Head of caudate nucleus (tissue), 42 donors: ENCODE measurements at places on chromosomes 1 and 21.

DNA sequence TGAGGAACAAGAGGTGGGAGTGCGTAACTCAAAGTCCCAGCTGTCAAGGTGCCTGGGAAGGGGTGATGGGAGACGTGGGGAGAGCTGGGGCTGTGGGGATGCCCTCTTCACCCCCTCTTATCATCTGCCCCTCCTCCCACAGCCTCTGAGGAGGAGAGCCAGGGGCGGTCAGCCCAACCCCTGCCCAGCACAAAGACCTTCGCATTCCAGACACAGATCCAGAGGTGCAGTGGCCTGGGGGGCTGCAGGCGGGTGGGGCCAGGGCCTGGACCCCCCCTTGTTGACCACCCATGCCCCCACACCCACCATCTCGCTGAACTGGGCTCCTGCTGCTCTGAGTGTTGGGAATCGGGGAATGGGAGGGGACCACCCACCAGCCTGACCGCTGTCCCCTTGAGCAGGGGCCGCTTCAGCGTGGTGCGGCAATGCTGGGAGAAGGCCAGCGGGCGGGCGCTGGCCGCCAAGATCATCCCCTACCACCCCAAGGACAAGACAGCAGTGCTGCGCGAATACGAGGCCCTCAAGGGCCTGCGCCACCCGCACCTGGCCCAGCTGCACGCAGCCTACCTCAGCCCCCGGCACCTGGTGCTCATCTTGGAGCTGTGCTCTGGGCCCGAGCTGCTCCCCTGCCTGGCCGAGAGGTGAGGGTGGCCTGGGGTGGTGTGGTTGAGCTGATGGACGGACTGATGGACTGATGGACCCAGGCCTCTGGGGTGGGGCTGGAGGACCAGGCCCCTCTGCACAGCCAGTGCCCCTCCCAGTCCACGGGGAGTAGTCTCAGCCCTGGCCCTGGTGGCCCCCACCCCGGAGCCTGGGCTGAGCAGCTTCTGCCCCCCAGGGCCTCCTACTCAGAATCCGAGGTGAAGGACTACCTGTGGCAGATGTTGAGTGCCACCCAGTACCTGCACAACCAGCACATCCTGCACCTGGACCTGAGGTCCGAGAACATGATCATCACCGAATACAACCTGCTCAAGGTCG, 29.7 kb downstream of the TRIM11 start:
- DNase-seq: no peak

DNA sequence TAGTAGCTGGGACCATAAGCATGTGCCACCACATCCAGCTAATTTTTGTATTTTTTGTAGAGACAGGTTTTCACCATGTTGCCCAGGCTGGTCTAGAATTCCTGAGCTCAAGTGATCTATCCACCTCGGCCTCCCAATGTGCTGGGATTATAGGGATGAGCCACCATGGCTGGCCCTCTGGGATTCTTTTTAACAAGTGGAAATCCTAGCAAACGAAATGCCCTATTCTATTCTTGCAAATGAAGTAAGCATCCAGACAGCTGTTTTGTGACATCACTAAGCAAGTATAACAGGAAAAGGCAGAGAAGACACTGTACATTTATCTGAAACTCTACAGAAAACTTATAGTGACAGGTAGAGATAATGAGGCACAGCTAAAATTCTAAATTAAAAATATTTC, 86.4 kb downstream of the DDAH1 start:
- DNase-seq: no peak

DNA sequence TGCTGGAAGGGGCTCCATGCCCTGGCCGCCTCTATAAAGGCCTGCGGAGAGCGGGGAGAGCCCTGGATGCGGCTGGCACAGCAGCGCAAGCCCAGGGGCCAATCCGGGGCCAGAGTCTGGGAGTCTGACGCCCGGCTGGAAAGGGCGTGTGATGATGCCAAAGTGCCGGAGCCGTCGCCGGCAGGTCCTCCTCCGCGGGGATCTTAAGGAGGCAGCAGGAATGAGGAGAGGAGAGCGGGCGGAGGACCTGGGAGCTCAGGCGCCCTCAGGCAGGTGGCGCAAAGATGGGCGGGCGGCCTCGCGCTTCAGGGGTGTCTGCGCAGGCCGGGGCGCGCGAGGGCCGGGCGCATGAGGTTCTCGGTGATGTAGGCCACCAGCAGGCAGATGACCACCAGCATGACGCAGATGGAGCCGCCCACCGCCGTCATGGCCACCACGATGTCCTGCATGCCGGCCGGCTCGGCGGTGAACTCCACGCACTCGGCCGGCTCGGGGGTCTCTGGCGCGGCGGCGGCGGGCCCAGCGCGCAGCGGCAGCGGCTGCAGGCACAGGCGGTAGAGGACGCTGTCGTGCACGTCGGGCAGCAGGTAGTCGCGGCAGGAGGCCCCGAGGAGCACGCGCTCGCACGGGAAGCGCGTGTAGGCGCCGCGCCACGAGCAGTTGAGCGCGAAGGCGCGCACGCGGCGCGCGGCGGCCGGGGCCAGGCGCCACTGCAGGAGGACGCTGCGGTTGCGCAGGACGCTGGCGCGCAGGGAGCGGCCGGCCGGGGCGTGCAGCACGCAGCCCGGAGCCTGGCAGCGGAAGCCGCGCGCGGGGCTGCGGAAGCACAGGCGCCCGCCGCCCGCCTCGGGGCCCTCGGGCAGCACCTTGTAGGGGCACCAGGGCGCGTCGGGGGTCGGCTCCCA, 653 bp downstream of the FNDC10 start:
- DNase-seq: peak; percentile 20

- DNase-seq: no peak
Measured at GRCh38 chr1:19792237-19793002, 7.3 kb downstream of the TMCO4 start.

DNA sequence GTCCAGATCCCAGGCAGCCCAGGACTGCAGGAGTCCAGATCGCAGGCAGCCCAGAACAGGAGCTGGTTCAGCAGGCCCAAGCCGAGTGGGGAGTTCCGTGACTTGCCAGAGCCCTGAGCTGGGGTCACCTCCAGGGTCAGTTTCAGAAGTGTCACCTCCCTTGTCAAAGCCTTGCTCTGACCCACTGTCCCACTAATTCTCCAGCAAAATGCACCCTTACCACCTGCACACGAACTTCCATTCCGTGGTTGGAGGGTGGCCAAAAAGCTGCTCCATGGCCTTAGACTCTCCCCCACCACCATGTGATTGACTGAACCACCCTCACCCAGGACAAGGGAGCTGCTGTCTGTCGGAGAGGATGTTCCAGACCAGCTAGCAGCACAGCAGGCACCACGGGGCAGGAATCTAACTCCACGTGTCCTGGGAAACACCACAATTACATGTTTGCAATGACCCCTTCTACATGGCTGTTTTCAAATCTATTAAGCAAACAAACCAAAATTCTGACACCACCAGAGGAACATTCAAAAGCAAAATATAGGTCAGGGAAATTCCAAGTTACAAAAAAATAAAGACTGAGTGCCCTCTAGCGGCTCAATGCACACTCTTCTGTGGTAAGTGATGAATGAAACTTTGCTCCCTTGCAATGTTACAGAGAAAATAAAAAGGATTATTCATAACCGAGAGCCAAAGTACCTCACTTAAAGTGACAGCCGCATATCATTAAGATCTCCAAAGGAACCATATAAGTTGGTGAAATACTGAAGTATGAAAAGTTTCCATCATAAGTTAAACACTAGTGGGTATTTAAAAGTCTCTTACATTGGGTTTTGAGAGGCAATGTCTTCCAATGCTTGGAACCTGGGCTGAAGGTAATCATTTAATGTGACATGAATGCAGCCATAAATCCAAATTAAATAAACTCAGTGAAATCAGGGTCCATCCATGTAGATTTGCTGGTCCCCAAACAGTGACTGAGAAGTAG, 76.3 kb downstream of the NPHP4 start:
- no peak for DNase-seq

DNA sequence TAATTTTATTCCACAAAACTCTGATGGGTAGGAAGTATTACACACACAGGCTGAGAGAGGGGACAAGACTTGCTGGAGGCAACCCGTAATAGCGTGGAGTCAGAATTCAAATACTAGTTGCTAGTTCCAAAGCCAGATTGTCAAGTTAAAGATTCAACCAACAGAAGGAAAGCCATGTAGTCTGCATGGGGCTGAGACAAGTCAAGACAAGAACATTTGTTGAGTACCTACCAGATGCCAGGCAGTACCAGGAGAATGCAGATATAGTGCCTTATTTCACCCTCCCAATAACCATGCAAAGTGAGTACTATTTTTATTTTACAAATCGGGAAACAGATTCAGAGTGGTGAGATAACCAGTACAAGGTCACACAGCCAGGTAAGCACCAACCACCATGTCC, 110.4 kb upstream of the SPATA6 start:
- no peak for DNase-seq

DNA sequence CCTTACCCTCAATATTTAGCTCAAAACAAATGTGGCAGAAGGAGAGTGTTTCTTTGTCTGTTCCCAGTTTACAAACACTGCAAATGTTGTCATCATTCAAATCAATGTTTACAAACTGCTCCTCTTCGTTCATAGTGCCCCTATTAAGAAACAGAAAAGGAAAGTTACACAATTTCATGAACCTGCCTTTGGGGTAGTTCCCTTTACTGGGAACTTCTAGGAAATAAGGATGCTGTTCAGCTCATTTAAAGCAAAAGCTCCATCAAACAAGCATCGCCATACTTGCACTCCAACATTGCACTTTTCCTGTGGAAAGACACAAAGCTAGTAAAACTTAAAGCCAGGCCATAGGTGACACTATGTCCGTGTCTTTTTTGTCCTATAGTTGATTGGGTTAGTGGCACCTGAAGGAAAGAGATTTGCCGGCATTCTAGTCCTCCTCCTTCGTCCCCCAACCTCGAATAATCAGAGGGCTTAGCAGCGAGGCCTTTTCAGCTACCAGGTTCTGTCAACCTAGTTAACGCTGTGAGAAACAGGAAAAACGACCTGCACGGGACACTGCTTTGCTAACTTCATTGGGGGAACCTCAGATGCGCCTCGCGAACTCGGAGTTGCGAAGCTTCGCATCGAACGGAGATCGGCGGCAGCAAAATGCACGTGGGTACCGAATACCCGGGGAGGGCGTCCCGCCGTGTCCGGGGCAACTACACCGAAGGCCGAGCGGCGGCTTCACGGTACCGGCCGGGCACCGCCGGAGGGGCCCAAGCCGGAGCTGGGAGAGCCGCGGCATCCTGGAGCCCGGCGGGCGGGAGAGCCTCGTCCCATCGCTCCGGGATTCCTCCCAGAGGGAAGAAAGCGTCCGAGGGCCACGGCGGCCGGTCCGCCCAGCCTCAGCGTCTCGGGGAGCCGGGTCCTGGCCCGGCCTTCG, 706 bp downstream of the C21orf91 start:
- DNase-seq: peak; percentile 28

GRCh38 chr1:85334962-85335361, 58.5 kb upstream of the BCL10 start:
- DNase-seq: no peak

DNA sequence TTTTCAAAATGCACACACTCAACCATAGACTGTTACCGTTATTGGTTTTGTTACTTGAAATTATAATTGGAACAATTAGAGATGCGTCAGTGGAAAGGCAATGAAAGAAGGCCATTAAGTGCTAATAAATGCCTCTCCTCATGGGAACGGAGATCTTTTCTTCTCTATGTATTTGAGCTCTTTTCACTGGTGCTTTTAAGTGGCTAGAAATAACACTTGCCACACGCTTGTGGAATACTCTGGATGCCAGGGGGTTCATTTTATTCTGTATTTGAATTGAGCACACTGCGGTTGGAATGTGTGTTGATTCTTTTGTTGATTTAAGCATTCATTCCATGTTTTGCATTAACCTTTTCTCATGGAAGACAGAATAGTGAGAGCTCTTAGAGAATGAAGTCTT, 68.4 kb downstream of the DNM3 start:
- DNase-seq: no peak

DNA sequence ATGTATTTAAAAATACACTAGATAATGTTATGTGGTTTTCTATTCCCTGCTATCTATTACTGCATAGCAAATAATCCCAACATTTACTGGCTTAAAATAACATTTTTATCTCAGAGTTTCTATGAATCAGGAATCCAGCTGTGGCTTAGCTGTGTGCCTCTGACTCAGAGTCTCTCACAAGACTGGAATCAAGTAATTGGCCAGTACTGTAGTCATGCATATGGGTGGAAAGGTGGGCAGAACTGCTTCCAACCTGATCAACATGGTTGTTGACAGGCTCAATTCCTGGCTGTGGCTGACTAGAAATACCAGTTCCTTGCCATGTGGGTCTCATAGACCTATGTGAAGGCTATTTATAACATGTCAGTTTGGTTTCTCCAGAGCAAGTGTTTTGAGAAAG, 131.8 kb downstream of the PDE4B start:
- no peak for DNase-seq

GRCh38 chr1:11072216-11072917, 12.5 kb upstream of the SRM start:
- DNase-seq: no peak

- no peak for DNase-seq
Measured at GRCh38 chr21:20728691-20729090, 269.5 kb upstream of the NCAM2 start.

GRCh38 chr1:52662645-52663313, 29.8 kb downstream of the SHISAL2A start:
- no peak for DNase-seq

DNA sequence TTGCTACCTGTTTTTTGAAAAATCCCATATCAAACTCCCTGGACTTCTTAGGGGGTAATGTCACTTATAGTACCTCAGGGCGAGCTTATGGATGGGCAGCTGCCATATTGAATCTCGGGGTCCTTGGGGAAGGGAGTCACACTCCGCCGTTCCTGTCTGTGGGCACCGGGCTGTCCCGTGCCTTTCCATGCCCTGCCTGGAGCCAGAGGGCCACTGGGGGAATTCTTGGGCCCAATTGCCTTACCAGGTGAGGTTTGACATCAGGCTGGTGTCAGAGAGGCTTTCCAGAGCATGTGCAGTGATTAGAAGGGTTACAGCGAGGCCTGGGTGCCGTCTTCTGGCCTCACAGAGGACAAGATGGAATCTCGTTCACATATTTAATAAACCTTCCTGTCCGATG, 28.8 kb downstream of the QSOX1 start:
- no peak for DNase-seq
